HT1080 (cell line): ENCODE measurements at places on chromosomes 6 and 20.
A peak's percentile ranks its signal among the peaks of the same experiment; 100 is the strongest.

- DNase-seq = no peak
Measured at GRCh38 chr6:43695215-43695966, 7.8 kb upstream of the MRPS18A start.

- no peak for DNase-seq
Measured at GRCh38 chr6:155187994-155188706, 75.7 kb upstream of the CLDN20 start.

GRCh38 chr20:9270831-9271230 is 201.9 kb downstream of the PLCB4 start:
- no peak for DNase-seq

DNA sequence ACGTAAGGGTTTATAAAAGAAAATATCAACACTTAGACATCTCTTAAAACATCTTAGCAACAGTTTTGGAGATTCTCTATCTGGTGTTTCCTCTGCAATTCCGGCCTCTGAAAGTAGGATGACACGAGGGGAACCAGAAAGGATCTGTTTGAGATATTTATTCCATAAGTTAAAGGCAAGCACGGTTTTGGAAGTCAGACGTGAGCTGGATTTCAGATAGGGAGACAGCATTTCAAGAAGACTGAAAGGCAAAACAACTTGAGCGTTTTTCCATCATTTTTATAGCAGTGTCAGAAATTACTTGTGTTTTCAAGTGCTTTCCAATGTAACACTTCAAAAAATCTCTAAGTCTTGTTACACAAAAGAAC is 52.9 kb upstream of the BTN3A2 start:
- no peak for DNase-seq

- DNase-seq = peak; percentile 95
Measured at GRCh38 chr20:31712564-31713311, 9.9 kb downstream of the BCL2L1 start.

- no peak for DNase-seq
Measured at GRCh38 chr20:19928328-19929011, 88.7 kb upstream of the NAA20 start.

GRCh38 chr6:56938649-56939191 is 16.2 kb upstream of the BEND6 start:
- peak; percentile 100 for DNase-seq

- DNase-seq = no peak
Measured at GRCh38 chr6:47434372-47435253, 43.0 kb upstream of the CD2AP start.

DNA sequence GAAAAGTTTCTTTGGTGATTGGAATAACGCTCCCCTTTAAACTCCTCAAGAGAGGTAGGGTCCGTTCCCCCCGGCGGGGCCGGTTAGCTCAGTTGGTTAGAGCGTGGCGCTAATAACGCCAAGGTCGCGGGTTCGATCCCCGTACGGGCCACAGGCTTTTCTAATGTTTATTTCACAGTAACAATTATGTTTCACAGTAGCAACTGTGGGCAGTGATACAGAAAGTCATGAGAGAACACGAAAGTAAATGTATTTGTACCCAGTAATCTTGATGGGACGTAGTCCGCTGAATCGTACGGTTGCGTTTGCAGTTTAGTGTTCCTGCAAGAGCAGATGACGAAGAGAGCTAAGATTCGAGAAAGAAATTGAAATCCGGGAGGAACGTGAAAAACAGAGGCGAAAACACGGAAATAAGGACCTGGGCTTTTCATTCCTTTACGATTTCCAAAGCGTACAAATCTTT is 505.5 kb downstream of the PRIM2 start:
- peak; percentile 67 for DNase-seq

- DNase-seq = no peak
Measured at GRCh38 chr20:31515072-31515774, 981 bp downstream of the HM13 start.

- DNase-seq = no peak
Measured at GRCh38 chr6:144559865-144560593, 274.9 kb downstream of the UTRN start.

DNA sequence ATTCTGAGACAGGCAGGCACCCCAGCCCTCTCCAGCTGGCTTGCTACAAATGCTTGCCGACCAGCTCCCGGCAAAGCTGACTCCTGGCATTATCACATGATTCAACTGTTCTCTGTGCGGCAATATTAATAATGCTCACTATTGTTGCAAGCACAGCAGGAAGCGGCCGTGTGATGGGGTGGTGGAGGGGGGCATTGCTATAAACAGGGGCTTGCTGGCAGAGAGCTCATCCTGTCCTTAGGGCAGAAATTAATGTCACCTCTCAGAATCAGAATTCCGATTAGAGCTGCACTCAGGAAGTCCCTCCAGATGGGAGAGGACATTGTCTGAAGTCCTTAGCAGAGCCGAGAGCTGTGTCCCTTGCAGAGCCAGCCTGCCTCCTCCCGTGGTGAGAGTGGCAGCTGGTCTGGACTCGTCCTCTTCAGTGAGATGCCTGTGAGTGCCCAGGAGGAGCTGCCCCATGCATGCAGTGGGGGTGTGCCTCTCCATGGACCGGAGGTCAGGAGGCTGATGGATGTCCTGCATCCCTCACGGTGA is 162.5 kb downstream of the CDH4 start:
- no peak for DNase-seq

DNA sequence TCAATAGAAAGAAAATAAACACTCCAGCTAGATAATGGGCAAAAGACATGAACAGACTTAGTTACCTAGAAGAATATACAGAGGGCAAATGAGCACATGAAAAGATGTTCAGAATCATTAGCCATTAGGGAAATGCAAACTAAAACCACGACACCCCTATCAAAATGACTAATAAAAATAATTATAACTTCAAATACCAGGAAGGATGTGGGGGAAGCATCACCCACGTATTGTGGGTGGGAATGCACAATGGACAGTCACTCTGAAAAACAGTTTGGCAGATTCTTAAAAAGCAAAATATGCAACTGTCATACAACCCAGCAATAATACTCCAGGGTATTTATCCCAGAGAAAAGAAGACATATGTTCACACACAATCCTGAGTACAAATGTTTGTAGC is 92.6 kb downstream of the DLL1 start:
- DNase-seq = no peak

GRCh38 chr6:161830866-161831616 is 557.2 kb upstream of the AGPAT4 start:
- no peak for DNase-seq

- no peak for DNase-seq
Measured at GRCh38 chr20:63407928-63408683, 47.0 kb upstream of the CHRNA4 start.

- no peak for DNase-seq
Measured at GRCh38 chr6:30158475-30159040, 2.5 kb downstream of the TRIM10 start.

DNA sequence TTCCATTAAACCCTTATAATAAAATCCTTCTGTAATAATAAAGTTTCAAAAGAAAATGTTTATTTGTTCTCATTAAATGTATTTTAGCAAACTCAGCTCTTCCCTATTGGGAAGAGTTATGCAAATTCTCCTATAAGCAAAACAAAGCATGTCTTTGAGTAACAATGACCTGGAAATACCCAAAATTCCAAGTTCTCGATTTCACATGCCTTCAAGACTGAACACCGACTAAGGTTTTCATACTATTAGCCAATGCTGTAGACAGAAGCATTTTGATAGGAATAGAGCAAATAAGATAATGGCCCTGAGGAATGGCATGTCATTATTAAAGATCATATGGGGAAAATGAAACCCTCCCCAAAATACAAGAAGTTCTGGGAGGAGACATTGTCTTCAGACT is 3.8 kb downstream of the IL17A start:
- DNase-seq = no peak

DNA sequence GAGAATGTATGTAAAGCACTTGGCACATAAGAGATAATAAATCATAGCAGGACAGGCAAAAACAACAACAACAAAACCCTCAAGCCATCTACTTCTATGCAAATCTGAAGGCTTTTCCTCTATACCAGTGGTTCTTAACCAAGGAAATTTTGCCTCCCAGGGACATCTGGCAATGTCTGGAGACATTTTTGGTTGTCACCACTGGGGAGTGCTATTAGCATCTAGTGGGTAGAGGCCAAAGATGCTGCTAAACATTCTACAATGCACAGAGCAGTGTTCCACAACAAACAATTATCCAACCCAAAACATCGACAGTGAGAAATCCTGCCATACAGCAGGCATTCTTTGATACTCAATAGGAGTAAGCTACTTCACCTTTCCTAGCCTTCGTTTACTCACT is 28.2 kb downstream of the NDRG3 start:
- DNase-seq = no peak

DNA sequence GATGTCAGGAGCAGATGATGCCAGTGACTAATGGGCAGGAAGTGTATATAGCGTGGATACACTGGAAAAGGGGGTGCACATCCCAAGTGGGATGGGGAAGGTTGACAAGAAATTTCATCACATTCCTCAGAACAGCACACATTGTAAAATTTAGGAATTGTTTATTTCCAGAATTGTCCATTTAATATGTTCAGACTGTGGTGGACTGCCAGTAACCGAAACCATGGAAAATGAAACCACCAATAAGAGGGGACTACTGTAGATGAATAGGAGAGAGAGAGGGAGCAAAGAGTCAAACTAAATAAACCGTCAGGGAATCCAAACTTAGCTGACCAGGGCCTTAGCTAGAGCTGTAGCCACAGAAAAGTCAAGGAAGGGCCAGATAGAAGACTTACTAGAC is 164.4 kb upstream of the PRDM1 start:
- DNase-seq = peak; percentile 26

DNA sequence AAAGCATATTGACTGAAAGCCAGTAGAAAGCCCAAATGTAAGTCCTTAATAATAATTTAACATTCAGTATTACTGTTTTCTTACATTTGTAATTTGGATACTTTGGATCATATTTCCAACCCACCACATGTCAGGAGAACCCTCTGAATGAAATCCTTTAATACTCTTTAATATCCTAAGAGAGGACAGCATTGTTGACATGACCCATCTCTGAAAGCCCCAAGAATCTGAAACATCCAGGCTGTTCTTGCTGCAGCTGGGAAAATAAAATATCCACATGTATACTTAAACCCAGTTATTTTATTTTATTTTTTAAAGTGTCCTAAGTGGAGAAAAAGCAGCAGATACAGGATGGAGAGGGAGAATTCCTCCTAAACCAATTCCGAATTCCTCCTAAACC is 130.8 kb upstream of the RIPOR2 start:
- DNase-seq = no peak

- no peak for DNase-seq
Measured at GRCh38 chr6:38068854-38069590, 249.5 kb downstream of the ZFAND3 start.

DNA sequence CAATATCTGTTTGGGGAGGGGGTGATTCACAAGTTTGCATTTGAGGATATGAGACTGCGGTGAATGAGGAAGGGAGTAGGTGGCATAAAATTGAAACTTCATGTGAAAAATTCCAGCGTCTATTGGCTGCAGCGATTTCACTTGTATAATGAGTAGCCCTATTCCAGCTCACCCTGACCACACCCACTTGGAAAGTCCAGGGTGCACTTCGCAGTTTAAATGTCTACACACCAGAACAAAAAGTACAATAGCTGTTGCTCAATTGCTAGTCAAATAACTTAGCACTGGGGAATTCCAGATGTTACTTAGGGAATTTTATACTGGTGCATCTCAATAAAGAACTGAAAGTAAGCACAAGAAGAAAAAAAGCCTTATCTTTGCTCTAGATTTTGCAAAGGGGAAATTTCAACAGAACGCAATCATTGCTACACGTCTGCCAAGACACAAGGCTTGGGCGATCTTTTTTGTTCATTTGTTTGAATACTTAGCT is 6.3 kb downstream of the TNFAIP3 start:
- DNase-seq = no peak

- no peak for DNase-seq
Measured at GRCh38 chr20:57658833-57659516, 38.7 kb upstream of the ZBP1 start.

DNA sequence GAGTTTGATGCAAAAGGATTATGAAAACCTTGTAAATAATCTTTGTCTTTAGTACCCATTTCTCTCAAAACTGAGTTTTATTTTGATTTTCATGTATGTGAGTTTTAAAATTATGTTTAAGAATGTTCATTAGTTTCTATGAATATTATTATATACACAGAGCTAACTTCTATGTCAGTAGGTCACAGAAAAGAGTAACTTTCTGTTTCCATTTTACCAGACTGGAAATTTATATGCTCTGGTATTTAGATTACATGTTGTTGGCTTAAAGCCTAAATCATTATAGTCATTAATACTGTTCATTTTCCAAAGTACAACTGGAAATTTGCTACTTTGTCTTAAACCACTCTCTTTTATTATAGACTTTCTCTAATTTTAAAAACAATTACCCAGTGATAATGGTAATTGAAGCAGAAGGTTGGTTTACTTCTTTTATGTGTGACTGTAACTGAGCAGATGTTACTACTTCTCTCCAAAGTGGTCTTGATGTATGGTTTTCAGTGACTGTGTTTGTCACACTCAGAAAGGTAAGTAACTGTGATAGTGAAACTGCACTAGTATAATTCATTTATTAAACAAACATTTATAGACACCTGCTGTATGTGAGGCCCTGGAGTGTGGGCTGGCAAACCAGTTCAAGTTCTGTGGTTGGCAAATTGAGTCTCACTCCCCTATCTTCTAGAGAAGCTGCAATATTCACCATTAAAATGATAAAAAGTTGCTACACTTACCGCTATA is 13.2 kb downstream of the CRYBG1 start:
- DNase-seq = no peak

DNA sequence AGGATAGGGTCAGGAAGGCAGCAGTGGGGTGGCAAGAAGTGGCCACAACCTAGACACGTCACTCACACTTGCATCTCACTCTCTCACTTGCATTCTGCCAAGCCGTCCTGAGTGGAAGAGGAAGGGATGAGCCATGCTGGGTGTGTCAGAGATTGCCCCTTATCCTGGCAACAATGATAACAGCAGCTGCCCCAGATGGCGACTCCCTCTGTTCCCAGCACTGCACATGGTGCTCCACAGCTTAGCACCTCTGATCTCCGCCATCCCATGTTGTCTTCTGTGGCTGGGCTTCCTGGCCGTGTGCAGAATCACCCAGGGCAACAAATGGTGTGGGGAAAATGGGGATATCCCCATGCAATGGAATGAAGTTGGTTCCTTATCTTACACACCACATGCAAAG is 11.1 kb downstream of the KCNB1 start:
- DNase-seq = no peak

- DNase-seq = no peak
Measured at GRCh38 chr20:10604865-10605440, 68.8 kb downstream of the JAG1 start.

GRCh38 chr6:44967481-44967880 is 360.6 kb upstream of the RUNX2 start:
- DNase-seq = no peak

DNA sequence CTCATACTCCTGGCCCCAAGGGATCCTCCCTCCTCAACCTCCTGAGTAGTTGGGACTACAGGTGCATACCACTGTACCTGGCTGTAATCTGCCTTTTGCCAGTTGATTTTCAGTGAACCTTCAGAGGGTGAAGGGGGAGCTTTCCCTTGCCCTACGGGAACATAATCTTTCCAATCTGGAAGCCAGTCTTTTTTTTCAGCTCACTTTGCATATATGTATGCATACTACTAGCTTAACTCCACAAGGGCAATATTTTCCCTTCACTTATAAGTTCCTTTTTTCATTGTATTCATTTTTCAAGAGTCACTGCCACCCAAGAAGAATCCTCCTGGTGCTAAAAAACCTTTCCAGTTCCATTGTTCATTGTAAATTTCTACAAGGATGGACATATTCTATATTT is 53.4 kb upstream of the GCM1 start:
- no peak for DNase-seq
